ENCODE measurements at places on chromosomes 12 and 14.

GRCh38 chr12:43167691-43168090, 384.3 kb downstream of the ADAMTS20 start:
- DNase-seq = no peak

DNA sequence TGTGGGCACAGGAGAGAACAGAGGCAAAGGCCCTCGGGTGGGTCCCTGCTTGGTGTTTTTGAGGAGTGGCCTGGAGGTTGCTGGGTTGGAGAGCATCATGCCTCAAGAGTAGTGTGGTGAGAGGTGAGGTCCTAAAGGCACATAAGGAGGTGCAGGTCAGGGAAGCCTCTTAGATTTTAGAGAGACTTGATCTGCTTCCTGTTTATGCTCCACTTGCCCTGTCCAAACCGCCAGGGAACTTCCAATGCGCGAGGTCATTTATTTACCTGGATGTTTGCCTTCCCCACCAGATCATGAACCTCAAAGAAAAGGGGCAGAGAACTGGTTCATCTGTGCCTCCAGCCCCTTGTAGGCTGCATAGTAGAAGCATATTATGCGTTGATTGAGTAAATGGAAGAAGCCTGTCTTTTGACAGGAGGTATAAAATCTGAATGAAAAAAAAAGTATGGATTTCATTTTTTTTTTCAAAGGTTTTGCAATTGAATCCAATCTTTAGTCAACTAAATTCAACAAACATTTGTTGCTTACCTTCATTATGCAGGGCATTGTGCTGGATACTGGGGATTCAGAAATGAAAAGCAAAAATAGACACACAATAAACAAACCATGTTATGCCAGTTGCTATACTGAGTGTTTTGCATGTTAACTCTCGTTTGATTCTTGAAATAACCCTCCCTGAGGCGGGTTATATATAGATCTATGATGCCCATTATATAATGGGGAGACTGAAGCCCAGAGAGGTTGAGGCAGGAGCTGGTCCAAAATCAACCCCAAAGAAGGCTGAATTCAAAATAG, 485.2 kb downstream of the VRK1 start:
- no peak for DNase-seq

DNA sequence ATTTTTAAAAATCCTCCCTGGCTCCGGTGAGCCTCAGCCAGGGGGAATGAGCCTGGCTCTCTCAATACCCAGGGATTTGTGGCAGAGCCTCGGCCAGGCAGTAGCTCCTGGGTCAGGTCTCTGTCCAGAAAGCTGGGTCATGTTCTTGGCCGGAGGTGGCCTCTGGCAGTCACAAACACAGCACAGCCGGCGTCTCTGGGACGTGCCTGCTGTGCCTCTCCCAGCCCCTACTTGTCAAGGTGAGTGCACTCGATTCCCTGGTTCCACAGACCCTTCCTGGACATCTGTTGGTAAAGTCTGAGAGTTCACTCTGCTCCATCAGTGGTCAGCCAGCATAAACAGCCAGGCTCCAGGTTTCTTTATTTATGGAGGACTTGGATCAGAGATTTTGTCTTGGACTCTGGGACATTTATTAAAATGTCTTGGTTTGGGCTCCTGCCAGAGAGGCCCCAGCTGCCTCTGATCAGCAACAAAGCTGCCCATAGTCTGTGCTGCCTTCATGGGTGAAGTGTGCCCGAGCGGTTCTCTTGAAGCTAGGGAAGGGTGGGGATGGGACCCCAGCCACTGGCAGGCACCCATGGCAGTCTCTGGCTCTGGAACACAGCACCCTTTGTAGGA, 56.7 kb downstream of the DGLUCY start:
- DNase-seq = no peak

GRCh38 chr12:26193539-26193938, 1.8 kb upstream of the SSPN start:
- DNase-seq = no peak

DNA sequence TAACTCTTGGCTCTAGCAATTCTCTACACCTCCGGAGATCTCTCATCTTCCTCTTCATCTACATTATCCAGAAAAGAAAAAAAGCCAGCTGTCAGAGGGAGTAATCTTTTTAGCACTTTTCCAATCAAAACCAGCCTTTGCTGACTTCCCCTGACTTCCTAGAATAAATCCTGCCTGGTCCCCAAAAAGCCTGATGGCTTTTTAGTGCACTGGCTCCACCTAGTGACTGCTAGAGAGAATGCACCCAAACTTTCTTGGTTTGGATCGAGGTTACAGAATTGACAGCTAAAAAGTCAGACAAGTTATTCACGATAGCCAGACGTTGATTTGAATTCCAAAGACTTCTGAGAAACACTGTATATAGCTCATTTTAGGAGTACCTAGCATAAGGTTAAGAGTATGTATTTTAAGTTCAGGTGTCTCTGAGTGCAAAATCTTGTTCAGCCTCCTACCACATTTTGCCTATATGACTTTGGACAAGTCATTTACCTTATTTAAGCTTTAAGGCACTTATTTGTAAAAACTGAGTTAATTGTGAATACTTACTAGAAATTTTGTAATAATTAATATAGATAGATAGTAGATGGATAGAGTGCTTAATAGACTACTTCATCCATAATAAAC, 185.7 kb upstream of the GRIN2B start:
- peak; percentile 71 for DNase-seq

GRCh38 chr14:63362389-63362819, 43.7 kb upstream of the GPHB5 start:
- DNase-seq = peak; percentile 88

All from NCI-H345 (cell line).